ENCODE measurements at places on chromosomes 13 and 19.

DNA sequence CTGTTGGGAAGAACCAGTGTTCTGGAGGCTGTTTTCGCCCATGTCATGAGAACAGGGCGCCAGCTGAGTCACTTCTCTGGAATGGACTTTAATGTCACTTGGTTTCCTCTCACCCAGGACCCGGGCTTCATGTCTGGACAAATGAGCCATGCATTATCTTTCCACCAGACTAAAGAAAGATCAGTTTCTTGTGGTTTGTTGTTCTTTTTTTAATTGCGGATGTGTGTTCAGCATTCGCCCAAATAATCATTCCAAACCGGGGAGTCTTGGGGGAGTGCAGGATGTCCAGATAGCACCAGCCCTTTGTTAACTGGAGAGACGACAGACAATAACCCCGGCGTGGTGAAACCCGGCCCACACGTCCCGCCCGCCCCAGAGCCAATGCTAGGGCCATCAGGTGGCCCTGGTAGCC is 102.5 kb downstream of the COL4A2 start:
- no peak for DNase-seq

DNA sequence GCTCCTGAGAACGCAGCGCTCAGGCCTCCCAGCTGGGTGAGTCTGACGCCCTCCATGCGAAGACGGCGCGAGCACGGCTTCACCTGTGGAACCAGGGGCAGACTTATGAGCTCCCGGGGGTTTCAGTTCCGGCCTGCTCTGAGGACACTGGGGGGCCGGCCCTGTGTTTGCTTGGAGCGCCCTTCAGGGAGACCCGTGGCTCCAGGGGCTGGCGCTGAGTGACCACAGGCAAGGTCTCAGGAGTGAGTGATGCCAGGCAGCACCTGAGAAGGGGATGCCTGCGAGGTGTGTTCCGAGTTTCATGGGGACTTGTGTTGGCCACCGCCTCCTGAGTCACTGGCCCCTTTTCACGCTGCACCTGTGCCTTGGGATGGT is 4.5 kb downstream of the MCF2L start:
- no peak for DNase-seq

GRCh38 chr13:91516799-91517198 is 118.4 kb downstream of the GPC5 start:
- DNase-seq = no peak

DNA sequence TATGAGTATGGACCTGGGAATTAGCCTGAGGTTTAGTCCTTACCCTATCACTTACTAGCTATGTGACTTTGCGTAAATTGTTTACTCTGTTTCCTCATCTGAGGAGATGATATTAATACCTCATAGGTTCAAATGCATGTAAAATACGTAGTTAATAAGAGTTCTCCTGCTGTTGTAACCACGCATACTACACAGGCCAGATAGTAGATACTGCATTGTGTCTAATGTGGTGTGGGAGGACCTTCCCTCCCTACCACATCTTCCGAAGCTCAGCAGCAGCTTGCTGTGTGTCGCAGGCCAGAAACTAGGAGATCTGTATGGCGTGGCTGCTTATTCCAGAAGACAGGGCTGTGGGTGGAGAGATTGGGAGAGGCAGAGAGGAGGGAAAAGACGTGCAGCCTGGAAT is 23.0 kb downstream of the GTF2F2 start:
- DNase-seq = no peak

DNA sequence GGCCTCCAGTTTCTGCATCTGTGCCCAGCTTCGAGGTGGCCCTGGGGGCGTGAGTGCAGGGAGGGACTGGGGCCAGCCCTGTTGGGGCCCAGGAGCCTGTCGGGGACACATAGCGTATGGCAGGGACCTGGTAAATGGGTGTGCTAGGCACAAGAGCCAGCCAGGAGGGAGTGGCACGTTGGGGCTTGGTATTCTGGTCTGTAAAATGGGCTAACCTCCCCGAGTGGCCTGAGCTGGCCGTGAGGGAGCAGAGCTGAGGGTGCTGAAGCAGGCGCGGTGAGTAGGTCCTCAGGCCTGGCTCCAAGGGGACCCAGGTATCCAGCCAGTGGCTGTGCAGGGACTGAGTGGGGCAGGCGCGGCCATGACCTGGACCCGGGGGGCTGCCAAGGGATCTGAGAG is 4.3 kb downstream of the PTOV1 start:
- no peak for DNase-seq

GRCh38 chr19:44430956-44431355 is 17.3 kb downstream of the ZNF229 start:
- no peak for DNase-seq

Measured in activated T-cell treated with anti-CD3 and anti-CD28 coated beads, Interleukin-2, amount 50 U/mL, for 48 hours (primary cell).